NCI-H146 (cell line): ENCODE measurements at places on chromosomes 1 and 21.

GRCh38 chr1:9302745-9303524 lies 10.2 kb downstream of the SPSB1 start:
- DNase-seq = no peak

DNA sequence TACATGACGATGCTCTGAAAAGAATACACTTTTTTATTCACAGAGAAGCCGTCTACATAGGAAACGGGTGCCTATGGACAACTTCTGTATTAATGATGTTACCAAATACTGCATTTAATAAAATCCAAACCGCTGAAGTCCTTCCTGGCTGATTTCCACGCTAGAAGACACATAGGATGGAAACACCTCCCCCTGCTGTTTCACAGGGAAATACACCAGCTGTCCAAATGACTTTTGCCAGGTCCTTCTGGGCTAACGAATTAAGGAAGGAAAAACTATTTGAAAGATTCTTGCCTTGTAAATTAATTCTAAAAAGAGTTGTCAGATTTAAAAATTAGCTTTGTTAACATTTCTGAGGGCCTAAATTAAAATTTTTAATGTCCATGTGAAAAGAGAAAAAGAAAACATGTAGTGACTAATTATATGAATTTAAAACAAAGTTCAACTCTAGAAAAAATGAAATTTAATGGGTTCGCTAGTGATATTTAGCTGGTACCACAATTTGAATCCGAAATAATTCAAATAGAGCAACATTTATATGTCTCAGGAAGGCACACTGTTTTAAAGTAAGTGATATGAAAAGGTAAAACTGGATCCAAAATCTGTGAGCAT lies 146.0 kb downstream of the RERE start:
- peak; percentile 54 for DNase-seq

GRCh38 chr1:244162786-244163530 lies 111.9 kb downstream of the ZBTB18 start:
- no peak for DNase-seq

DNA sequence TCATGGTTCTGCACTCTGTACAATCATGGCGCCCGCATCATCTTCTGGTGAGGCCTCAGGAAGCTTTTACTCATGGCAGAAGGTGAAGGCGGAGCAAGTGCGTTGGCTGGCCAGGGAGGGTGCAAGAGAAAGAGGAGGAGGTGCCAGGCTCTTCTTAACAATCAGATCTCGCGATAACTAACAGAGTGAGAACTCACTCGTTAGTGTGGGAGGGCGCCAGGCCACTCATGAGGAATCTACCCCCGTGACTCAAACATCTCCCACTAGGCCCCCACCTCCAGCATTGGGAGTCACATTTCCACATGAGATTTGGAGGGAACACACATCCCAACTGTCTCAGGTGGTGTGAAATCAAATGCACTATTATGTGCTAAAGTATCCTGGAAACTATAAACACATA lies 220.2 kb upstream of the CSF3R start:
- no peak for DNase-seq

DNA sequence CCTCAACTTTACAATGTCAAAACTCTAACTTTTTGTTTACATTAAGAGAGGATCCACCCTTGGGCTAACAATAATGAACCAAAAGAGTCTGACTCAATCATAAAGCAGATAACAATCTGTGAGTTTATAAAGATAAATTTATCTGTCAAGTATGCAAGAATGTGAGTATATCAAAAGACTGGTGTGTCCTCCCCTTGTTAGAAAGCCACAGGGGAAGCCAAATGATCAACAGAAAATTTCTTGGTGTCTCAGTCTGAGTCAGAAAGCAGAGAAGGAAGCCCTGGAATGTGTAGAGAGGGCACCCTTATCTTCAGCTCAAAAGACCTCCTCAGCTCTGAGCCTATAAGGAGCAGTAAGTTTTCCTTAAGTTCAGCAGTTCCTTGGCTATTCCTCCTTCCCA lies 13.9 kb upstream of the PDIK1L start:
- DNase-seq = no peak

GRCh38 chr21:14308234-14308633 lies 74.7 kb downstream of the HSPA13 start:
- DNase-seq = no peak

DNA sequence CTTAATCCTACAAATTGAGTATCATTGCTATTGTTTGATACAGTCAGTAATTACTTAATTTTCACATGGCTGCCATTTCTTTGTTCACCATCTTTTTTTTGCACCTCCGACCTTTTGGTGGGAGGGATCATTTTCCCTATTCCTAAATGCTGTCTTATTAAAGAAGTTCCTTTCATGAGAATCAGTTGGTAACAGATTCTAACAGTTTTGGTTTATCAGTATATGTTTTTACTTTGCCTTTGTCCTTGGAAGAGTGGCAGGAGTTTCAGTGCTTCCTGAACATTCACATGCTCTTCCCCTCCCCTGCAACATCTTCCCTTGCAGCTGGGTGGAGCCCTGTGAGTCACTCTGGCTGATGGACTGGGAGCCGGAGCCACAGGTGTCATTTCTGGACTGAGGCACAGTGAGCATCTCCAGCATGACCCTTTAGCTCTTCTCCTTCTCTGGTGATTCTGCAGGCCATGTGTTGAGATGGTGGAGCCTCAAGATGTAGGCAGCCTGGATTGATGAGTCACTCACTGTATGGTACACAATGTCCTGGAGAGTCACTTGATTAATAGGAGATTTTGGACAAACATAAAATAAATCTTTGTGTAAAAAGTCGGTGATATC lies 217.7 kb downstream of the URB2 start:
- DNase-seq = peak; percentile 84

DNA sequence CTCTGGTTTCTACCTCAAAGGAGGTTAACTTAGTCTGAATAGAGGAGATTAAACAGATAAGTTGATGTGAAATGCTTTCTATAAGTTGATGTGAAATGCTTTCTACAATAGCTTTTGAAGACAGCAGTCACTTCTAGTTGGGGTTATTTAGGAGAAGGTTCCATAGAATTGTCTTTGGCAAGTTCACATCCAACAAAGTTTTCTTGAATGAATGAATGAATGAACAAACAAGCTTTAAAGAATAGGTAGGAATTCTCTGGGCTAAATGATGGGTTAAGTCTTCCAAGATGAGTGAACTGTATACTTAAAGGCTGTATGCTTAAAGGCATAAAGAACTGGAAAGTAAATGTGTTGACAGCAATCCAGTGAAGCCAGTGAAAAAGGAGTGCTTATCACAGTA lies 1.9 kb downstream of the CDC73 start:
- no peak for DNase-seq

- DNase-seq = peak; percentile 26
Observed at GRCh38 chr1:204408074-204408507, 3.5 kb downstream of the PPP1R15B start.

- DNase-seq = peak; percentile 10
Observed at GRCh38 chr21:37711836-37712568, 204.3 kb downstream of the KCNJ6 start.

GRCh38 chr1:203176273-203177035 lies 828 bp upstream of the MYBPH start:
- DNase-seq = no peak

DNA sequence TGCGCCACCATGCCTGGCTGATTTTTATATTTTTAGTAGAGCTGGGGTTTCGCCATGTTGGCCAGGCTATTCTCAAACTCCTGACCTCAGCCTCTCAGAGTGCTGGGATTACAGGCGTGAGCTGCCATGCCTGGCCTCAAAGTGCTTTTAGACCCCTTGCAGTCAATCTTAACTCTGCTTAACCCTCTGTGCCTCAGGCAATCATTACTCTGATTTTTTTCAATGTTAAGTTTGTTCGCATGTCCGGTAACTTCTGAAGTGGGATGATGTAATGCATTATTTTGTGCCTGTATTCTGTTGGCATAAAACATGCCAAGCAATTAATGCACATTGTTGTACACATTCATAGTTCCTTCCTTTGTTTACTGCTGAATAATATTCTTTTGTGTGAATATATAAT lies 18.6 kb downstream of the SMG7 start:
- no peak for DNase-seq

DNA sequence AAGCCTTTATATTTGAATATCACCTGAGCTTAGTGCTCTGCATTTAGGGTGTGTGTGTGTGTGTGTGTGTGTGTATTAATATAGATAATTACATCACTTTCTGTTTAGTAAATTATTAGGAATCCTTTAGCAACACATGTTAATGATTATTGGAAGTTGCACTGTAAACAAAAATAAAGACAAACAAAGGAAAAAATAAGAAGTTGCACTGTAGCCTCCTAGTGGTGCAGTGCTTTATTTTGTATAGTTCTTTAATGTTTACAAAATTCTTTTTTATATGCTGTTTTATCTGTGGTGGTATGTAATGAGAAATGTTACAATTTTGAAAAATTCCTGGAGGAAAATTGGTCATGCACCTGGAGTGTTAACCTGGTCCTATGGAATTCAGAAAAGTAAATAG lies 69.2 kb downstream of the UBE4B start:
- DNase-seq = no peak

DNA sequence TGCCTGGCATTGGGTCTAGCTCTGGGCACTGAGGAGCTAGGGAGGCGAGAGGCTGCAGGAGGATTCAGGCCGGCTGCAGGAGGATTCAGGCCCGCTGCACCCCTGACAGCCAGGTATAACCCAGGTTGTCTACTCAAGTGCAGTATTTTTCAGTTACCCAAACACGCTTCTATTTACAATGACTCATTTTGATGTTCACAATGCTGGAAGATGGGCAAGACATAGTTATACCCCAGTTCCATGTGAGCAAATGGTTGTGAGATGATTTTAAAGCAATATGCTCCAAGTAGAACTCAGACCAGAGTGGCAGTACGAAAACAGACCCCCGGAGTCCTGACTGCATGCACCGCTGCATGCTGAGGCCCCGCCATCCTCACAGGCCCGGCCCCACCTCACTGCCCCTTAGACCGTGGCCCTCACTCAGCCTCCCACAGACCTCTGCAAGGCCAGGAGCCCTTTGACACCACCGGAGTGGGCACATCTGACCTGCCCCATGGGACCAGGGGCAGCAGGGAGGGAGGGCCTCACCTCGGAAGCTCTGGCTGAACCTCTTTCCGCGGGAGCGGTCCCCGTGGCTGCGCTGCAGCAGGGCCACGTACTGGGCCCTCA lies 553 bp downstream of the LEFTY1 start:
- DNase-seq = no peak

- DNase-seq = no peak
Observed at GRCh38 chr1:186286615-186287315, 88.3 kb downstream of the TPR start.

- DNase-seq = peak; percentile 3
Observed at GRCh38 chr1:231419738-231420298, 2.3 kb downstream of the EGLN1 start.
